ENCODE measurements at places on chromosomes 16 and 17.

- peak; percentile 56 for DNase-seq
Measured at GRCh38 chr16:49564496-49565229, 191.1 kb downstream of the C16orf78 start.

DNA sequence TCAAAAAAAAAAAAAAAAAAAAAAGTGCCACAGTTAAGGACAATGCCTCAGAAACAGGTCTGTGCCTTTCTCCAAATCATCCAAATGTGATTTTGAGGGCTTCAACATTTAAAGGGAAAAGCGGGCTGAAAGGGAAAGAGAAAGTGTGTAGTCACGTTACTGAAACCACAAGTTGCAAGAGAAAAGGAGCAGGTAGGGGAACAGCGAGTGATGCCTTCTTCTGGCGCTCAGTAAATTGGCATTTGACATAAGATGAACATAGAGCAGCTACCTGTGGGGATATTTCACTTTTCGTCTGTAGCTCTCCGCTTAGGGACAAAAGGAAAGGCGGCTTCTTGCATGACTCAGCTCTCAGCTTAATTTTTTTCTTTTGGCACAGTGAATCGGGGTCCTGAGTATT is 11.1 kb downstream of the CMTM2 start:
- DNase-seq, result no peak

DNA sequence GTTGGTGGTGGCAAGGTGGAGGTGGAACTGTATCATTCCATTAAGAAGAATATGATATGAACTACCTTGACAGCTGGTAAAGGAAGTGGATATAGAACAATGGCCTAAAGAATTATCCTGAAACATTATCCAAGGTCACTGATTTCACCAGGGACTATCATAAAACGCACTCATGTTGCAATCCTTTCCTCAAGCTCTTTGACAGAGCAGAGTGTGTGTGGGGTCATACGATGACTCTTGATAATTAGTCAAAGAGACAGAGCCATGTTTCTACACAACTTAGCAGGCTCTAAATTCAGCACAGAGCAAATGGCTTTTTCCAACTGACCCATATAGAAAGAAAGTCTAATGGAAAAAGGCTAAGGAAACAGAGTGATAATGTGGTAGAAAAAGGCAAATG is 126.4 kb upstream of the ANKFN1 start:
- no peak for DNase-seq

- DNase-seq, result no peak
Measured at GRCh38 chr16:56774016-56774680, 44.2 kb downstream of the NUP93 start.

GRCh38 chr17:80425835-80426426 is 11.0 kb downstream of the ENDOV start:
- no peak for DNase-seq

- no peak for DNase-seq
Measured at GRCh38 chr17:51846566-51846965, 311.9 kb downstream of the CA10 start.

GRCh38 chr17:55872374-55872773 is 121.5 kb downstream of the PCTP start:
- no peak for DNase-seq

DNA sequence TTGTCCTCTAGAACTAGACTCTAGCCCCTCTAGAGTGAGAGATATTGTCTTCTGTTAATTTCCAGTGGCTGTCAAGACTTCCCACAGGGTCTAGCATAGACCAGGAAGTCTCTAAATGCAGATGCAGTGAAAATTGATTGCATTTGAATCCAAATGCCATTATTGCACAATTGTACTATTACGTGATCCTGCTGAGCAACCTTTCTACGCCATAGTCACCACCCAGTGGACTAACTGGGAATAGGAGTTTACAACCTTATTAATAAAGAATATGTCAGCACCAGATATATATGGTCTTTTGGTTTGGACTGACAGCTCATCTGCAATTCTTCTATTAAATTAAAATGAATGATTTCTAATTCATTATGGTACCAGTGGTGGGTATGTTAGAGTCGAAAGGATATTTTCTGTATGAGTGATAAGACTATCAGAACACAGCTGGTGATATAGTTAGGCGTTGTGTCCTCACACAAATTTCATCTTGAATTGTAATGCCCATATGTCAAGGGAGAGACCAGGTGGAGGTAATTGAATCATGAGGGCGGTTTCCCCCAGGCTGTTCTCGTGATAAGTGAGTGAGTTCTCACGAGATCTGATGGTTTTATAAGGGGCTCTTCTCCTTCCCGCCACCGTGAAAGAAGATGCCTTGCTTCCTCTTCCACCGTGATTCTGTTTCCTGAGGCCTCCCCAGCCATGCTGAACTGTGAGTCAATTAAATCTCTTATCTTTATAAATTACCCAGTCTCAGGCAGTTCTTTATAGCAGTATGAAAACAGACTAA is 138.9 kb upstream of the CA10 start:
- peak; percentile 2 for DNase-seq

- no peak for DNase-seq
Measured at GRCh38 chr17:39139161-39139511, 12.3 kb downstream of the PLXDC1 start.

DNA sequence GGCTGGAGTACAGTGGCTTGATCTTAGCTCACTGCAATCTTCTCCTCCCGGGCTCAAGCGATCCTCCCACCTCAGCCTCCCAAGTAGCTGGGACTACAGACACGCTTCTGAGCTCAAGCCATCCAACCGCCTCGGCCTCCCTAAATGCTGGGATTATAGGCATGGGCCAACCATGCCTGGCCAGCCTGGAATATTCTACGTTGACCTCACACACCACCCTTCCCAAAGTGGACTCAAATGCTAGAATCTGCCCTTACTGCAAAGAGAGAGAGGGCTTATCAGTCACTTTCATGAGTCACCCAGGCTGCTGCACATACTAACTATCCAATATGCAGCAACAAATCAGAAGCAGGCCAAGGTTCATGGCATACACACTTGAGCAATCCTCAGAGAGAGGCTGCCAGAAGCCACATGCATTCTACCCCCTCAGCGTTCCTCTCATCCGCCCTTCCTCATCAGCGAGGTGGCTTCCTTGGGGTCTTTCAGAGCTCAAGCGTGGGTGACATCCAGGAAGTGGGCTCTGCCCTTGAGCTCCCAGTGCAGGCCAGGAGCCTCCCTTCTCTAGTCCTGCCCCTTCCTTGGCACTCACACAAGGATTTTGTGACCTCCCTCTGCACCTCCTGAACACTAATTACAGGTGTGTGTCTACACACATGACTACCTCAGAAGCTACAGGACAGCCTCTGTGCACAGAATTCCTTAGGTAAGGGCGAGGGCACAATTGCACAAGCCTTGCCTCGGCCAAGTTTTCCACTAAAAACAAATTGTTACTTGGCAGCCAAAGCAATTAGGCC is 24.8 kb upstream of the SIAH1 start:
- no peak for DNase-seq

- DNase-seq, result no peak
Measured at GRCh38 chr17:48522031-48522653, 8.7 kb downstream of the HOXB1 start.

- peak; percentile 96 for DNase-seq
Measured at GRCh38 chr16:23835390-23836077, at the start of gene PRKCB. TSS of gene PRKCB (plus strand) at chr16:23835983.

DNA sequence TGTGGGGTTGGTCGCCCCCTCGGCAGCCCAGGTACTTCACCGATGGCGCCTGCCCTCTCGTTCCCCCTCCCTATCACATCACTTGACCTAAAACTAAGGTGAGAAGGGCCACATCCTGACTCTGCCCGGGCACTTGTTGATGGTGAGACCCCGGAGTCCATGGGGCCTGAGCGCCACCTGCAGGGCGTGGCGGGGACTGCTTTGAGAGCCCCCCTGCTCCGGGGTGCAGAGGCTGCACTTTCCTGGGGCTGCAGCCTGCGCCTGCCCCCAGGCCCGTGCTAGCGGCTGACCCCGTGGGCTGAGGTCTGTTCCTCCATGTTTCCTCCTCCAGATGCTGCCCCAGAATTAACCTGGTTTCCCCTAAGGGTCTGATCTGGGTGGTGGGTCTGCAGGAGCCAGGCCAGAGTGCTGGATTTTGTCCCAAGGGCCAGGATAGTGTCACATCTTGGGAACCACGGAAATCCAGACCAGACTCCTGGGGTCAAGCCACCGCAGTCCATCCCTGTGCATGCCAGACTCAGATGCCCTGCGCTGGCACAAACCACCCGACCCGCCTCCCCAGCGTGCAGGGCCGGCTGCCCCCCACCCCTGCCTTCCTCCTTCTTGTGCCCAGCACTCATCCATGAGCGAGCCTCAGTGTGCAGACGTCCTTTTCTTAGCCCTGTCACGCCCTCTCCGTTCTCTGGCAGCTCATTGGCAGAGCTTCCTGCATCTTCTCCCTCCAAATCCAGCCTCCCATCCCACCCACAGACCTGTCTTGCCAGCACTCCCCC is 2.7 kb downstream of the NDUFAF8 start:
- peak; percentile 85 for DNase-seq

DNA sequence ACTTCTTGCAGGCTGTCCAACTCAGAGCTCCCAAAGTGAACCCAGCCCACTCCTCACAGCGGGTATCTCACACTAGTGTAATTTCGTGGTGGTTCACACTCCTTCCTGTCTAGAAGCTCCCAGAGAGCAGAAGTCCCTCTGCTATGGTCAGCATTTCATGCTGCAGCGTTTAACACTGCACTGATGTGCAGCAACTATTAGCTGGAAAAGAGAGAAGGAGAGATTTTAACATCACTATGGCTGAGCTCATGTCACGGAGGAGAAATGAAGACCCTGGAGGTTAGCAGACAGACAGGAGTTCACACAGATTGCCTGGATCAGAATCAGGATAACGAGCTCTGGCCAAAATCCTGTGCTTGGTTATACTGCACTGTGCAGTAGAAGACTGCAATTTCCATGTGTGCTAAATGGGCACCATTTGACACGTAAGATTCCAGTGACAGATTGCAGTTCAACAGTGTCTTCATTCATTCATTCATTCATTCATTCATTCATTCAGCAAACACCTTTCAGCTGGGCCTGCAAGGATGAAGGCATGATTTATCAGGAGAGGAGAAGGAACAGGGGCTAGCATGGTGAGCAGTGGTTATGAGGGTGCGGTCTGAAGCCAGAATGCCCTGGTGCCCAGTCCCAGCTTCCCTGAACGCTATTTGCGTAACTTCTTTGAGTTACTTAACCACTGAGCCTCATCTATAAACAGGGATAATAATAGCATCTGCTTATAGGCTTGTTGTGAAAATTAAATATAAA is 5.3 kb upstream of the CCL1 start:
- DNase-seq, result no peak

GRCh38 chr16:11682655-11683096 is 14.4 kb downstream of the SNN start:
- no peak for DNase-seq

DNA sequence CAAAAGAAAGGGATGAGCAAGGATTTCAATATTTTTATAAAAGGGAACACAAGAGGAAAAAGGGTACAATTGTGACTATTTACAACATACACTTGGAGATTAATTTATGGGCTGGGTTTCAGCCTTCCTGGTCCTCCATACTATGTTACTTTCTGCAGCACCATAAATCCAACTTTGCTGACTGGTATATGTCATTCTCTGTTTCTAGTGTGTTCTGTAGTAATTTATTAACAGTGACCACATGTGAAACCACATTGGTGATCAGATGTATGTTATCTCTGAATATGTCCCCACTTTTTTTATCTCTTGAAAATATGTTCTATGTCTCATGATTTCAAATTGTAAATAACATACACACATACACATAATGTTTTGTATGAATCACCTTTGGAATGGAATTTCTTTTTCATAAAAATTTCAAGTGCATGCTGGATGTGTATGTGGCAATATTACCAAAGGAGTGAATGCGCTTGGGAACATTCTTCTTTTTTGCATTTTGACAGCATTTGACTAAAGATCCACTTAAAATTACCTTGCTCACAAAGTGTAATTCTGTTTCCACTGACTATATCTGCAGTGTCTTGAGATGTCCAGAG is 2.9 kb upstream of the LYRM9 start:
- DNase-seq, result no peak

- peak; percentile 98 for DNase-seq
Measured at GRCh38 chr16:68737046-68737729, at the start of gene CDH1. TSS of gene CDH1 (plus strand) at chr16:68737292. CDS start at chr16:68737416, 124 bp downstream.

GRCh38 chr17:8436169-8436843 is 622 bp downstream of the NDEL1 start:
- DNase-seq, result peak; percentile 83

DNA sequence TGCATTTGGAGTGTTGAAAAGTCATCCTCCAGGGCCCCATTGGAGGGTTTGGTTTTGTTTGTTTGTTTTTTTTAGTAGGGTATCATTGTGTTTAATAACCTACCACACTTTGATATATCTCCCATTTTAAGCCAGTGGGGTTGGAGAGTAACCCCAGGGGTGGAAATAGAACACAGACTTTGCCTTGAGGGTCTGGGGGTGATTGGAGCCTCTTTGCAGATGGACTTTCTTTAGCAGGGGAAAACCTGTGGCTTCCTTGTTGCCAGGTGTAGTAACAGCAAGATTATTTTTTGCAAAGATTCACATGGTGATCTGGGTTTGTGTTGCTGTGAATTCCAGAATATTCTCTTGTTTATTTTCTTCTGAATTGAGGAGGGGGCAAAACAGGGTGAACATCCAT is 1.5 kb downstream of the ABCC1 start:
- DNase-seq, result no peak

DNA sequence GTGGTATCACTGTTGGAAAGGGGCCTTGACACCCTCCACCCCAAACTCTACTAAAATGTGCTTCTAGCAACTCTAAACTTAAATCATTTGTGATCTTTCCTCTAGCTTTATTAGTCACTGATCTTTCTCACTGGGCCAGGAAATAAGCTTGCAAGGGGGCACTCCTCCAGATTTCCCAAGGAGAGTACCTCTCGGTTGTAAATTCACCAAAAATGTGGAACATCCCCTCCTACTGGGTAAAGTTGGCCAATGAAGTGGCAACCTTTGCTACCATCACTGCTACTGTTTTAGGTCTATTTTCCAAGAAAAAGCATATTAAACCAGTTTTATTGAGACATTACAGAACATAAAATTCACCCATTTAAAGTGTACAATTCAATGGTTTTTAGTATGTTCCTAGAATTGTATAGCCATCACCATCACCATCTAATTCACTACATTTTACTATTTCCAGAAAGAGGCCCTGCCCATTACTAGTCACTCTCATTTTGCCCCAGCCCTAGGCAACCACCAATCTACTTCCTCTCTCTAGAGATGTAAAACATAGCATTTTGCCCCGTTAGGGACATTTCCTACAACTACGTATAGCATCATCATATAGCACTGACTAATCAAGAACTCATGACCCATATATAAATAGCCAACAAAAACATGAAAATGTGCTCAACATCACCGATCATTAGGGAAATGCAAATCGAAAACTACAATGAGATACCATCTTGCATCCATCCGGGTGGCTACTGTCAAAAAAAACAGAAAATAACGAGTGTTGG is 44.6 kb upstream of the ADCY9 start:
- no peak for DNase-seq

Data from GM23338 (cell line).